ENCODE measurements at places on chromosomes 2 and 18.

- DNase-seq = no peak
- H3K27me3 ChIP-seq = no peaks in the 10 kb centered on the region
- H3K36me3 ChIP-seq = peaks cover 57% of the 10 kb centered on the region
- H3K4me1 ChIP-seq = peaks cover 59% of the 10 kb centered on the region
These were observed 44.1 kb downstream of the CD28 start for GRCh38 chr2:203750346-203751068.

DNA sequence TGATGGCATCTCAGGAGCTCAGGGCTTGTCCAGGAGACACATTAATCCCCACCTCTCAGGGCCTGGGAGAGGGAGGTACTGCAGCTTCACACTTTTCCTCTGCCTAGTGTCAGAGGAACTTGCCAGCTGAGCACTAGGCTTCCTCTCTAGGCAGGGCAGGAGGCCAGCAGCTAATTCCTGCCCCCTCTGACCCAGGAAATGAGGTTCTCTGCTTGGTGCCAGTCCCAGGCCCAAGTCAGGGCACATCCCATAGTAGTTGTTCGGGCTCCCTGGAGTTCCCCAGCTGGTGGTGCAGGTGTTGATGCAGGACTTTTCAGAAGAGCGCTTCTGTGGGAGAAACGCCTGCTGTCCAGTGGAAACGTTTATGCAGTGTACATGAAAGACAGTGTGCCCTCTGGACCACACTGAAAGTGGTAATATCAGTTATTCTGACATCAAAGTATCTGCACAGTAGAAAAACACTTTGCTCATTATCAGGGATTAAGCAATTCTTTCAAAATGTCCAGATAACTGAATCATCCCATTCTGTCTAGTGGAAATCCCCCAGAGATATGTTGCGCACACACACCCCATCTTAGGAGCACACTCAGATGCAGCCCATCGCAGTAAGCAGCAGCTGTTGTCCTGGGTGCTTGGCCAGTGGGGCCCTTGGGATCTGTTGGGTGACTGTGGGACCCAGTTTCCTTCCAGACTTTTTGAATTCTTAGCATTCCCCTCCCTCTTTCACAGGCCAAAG lies 17.8 kb upstream of the SCLY start:
- DNase-seq = no peak
- no peak overlapping the region for H3K4me3 ChIP-seq
- H3K36me3 ChIP-seq = peaks cover 57% of the 10 kb centered on the region
- H3K4me1 ChIP-seq = peaks cover 14% of the 10 kb centered on the region
- H3K27ac ChIP-seq = peak overlapping the region; percentile 44

DNA sequence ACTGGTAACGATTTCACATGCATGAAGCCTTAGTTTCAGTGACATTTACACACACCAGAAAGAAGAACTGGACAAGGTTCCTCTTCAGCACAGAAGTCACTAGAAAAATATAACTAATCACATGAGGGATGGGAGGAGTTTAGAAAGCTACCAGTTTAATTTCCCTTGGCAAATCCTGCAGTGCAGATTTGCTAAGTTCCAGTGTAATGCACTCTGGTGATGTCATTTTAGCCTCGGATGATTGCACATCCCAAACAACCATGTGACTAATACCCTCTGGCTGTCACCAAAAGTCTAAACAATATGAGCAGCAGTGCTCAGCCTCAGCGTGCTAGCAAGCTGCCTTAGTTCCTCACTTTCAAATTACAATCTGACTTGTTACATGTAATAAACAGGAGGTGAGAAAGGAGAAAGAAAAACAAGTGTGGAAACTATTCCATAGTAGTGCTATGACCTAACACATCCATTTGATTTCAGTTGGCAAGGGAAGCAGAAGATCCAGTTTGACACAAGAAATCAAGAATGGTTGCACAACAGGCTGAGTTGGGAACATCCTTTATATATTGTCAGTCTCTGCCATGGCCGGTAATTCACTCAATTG lies 35.3 kb upstream of the PPP1CB start:
- no peak overlapping the region for H3K27ac ChIP-seq
- no peak overlapping the region for H3K4me3 ChIP-seq
- H3K36me3 ChIP-seq = no peaks in the 10 kb centered on the region
- no peaks in the 10 kb centered on the region for H3K27me3 ChIP-seq
- DNase-seq = no peak
- H3K4me1 ChIP-seq = peaks cover 26% of the 10 kb centered on the region

- DNase-seq = no peak
- no peaks in the 10 kb centered on the region for H3K36me3 ChIP-seq
- H3K27me3 ChIP-seq = no peaks in the 10 kb centered on the region
- no peak overlapping the region for H3K4me3 ChIP-seq
- H3K27ac ChIP-seq = no peak overlapping the region
These were observed 229.9 kb downstream of the ALK start for GRCh38 chr2:29691391-29691950.

GRCh38 chr2:227339098-227339599 lies 14.1 kb downstream of the MFF start:
- DNase-seq = no peak
- no peaks in the 10 kb centered on the region for H3K27me3 ChIP-seq
- H3K27ac ChIP-seq = no peak overlapping the region
- no peak overlapping the region for H3K4me3 ChIP-seq
- H3K4me1 ChIP-seq = peaks cover 12% of the 10 kb centered on the region
- H3K36me3 ChIP-seq = peaks cover 44% of the 10 kb centered on the region

- no peak for DNase-seq
- no peaks in the 10 kb centered on the region for H3K27me3 ChIP-seq
- peaks cover 32% of the 10 kb centered on the region for H3K36me3 ChIP-seq
- peak overlapping the region; percentile 96 for H3K27ac ChIP-seq
These were observed 501 bp downstream of the RETREG2 start for GRCh38 chr2:219178377-219179175.

- H3K27me3 ChIP-seq = no peaks in the 10 kb centered on the region
- H3K4me1 ChIP-seq = no peaks in the 10 kb centered on the region
- DNase-seq = no peak
- no peak overlapping the region for H3K4me3 ChIP-seq
These were observed 57.4 kb downstream of the RHBDD1 start for GRCh38 chr2:226893216-226893615.

GRCh38 chr2:72182547-72182946 lies 34.9 kb upstream of the CYP26B1 start:
- H3K27me3 ChIP-seq = no peaks in the 10 kb centered on the region
- no peak for DNase-seq
- no peaks in the 10 kb centered on the region for H3K36me3 ChIP-seq
- H3K4me1 ChIP-seq = no peaks in the 10 kb centered on the region
- no peak overlapping the region for H3K4me3 ChIP-seq

DNA sequence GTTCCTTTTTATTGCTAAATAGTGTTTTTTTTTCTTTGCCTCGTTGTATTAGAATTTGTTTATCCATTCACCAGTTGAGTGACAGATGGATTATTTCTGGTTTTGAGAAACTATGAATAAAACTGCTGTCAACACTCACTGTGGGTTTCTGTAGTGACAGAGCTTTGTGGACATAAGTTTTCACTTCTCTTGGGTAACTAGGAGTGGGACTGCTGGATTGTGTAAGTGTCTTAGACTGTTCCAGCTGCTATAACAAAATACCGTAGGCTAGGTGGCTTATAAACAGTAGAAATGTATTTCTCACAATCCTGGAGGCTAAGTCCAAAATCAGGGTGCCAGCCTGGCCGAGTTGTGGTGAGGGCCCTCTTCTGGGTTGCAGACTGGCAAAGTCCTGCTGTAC lies 71.9 kb downstream of the TNFRSF11A start:
- peak overlapping the region; percentile 35 for H3K27ac ChIP-seq
- peaks cover 54% of the 10 kb centered on the region for H3K4me1 ChIP-seq
- no peak overlapping the region for H3K4me3 ChIP-seq
- H3K27me3 ChIP-seq = no peaks in the 10 kb centered on the region
- H3K36me3 ChIP-seq = peaks cover 4% of the 10 kb centered on the region
- DNase-seq = no peak

DNA sequence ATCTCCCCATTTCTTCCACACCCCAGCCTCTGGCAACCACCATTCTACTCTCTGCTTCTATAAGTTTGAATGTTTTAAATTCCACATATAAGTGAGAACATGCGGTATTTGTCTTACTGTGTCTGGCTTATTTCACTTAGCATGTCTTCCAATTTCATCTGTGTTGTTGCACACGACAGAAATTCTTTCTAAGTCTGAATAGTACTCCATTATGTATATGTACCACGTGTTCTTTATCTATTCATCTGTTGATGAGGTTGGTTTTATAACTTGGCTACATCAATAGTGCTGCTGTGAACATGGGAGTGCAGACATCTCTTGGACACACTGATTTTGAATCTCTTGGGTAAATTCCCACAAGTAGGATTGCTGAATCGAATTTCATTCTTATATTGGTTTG lies 31.8 kb upstream of the MTX2 start:
- no peak for DNase-seq
- no peak overlapping the region for H3K4me3 ChIP-seq
- H3K36me3 ChIP-seq = no peaks in the 10 kb centered on the region
- H3K27ac ChIP-seq = no peak overlapping the region
- no peaks in the 10 kb centered on the region for H3K4me1 ChIP-seq
